Activated CD4-positive, alpha-beta T cell treated with anti-CD3 and anti-CD28 coated beads for 24 hours (primary cell): ENCODE measurements at places on chromosomes 4 and X.
A peak's percentile ranks its signal among the peaks of the same experiment; 100 is the strongest.

DNA sequence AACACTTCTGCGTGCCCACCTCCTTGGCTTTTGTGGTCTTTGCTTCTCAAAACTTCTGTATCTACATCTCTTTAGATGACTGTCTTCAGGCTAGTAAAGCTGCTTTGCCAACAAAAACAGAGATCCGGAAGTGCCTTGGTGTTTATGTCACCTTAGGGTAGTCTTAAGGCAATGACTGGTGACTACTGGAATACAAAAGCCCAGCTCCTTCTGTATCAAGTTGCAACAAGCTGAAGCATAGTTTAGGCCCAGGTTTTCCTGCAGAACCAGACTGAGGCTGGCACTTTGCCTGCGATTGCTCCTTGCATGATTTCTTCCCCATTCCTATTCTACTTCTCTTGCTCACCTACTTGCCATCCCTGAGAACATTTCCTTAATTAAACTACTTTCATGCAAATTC, 333.8 kb downstream of the DMD start:
- no peak for DNase-seq

DNA sequence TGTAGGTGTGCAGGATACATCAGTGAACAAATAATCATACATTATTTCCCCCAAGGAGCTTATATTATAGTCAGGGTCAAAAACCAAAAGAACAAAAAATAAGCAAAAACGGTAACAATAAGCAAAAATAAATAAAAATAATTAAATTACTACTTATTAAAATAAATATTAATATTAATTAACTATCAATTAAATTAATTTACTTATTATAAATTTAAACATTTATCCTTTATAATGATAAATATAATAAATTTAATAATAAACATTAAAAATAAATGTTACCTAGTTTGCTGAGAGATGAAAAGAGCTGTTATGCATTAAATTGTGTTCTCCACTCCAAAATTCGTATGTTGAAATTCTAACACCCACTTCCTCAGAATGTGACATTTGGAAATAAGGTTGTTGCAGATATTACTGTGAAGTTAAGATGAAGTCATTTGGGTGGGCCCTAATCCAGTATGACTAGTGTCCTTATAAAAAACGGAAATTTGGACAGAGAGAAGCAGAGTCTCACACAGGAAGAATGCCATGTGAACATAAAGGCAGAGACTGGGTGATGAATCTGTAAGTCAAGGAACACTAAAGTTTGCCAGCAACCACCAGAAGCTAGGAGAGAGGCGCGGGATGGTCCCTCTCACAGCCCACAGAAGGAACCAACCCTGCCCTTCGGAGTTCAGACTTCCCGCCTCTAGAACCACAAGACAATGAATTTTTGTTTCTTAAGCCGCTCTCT, 67.2 kb upstream of the IBSP start:
- DNase-seq: no peak

- DNase-seq: no peak
Measured at GRCh38 chrX:39577206-39577984, 520.4 kb downstream of the BCOR start.

- DNase-seq: no peak
Measured at GRCh38 chrX:44178274-44179053, 165.0 kb downstream of the EFHC2 start.

- no peak for DNase-seq
Measured at GRCh38 chrX:1248331-1249061, 20.1 kb upstream of the CSF2RA start.

GRCh38 chrX:9090766-9091165, 56.8 kb upstream of the FAM9B start:
- DNase-seq: no peak

GRCh38 chrX:21745756-21746155, 12.2 kb downstream of the SMPX start:
- peak; percentile 16 for DNase-seq

DNA sequence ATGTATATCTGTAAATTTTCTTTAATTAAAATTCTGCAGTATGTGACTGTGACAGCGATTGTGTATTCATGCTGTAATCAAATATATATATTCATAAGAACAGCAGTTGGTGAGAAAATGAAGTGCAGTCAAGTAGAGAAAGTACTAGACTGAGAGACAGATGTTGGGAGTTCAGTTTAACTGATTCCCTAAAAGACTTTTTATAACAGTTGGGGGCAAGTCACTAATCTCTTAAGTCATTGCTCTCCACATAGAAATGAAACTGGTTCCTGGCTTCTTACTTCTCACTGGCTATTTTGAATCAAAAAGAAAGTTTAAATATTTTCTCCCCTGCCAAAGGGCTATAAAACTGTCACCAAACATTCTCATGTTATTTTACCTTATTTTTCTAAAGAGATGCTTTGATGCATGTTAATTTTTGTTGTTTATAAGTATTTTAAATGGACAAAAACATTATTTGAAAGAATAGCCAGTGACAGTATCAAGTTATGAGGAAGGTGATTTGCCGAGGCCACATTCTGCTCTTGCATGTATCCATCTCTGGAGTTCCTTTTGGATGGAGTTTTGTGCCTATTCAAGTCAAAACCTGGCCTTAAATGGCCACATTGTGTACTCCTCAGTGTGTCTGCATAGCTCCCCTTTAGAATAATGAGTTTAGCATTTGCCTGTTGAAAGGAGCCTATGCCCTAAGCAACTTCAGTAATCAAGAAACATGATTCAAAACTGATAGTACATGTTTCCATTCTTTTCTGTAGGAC, 30.8 kb downstream of the EXOC1 start:
- no peak for DNase-seq

DNA sequence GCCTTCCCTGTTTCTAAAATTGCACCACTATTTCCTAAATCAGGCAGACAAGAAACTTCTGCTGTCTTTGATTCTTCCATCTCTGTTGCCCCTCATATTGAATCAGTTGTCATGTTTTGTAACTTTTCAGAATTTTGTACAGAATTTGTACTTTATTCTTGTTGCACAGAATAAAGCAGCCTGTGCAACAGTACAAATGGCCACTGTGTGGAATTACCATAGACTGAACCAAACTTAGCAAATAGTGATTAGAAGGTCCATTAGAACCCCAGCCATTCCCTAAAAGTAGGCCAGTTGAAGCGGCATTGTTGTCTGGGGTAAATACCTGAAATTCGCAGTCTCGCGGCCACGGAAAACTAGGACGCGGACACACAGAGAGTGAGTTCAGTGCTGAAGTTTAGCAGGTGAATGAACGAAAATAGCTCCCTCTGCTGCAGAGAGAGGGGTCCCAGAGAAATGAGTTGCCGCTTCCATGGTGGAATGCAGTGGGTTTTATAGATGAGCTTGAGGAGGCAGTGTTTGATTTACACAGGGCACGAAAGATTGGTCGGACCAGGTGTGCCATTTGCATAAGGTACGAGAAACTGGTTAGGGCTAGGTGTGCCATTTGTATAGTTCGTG, 71.8 kb downstream of the C4orf33 start:
- no peak for DNase-seq

DNA sequence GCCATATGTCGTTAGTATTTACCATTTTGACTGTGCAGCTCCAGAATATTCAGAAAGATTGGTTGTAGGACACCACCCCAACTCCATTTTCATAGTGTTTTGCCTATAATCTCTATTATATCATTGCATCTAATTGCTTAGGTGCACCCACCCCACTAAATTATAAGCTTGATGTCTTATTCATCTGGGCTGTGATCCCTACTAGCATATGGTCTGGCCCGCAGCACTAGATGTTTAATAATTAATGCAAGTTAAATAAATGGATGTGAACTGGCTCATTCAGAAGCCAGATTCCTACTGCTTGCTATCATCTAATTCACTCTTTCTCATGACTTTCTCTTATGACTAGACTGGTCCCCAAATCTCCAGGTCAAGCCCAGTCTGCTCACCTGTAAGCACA, 143.5 kb downstream of the RELL1 start:
- no peak for DNase-seq
